ENCODE measurements at places on chromosomes 4 and X. TPM values are rescaled to one million over a fixed set of nuclear protein-coding genes. Genes with fewer than 3 reads are reported as not detected.

DNA sequence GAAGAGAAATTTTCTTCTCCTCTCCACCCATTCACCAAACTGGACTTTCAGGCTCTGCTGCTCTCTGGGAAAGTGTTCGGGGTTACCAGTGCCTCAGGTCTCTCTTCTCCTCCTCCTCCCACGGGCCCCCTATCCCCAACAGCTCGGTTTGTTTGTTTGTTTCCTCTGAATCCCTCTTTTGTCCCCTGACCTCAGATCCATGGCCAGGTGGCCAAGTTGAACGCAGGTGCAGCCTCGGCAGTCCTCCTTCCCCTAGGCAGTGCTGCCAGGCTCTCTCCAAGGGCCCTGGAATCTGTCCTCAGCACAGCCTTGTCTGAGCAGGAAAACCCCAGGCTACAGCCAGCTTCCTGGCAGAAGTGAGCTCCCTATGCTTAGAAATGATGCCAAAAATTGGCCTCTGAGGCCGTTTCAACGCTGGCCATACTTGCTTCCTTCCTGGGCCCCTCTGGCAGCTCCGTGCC is 60.0 kb downstream of the FHDC1 start:
- no peak for DNase-seq

GRCh38 chrX:147322496-147322895 is 508.0 kb upstream of the CXorf51A start:
- no peak for DNase-seq

DNA sequence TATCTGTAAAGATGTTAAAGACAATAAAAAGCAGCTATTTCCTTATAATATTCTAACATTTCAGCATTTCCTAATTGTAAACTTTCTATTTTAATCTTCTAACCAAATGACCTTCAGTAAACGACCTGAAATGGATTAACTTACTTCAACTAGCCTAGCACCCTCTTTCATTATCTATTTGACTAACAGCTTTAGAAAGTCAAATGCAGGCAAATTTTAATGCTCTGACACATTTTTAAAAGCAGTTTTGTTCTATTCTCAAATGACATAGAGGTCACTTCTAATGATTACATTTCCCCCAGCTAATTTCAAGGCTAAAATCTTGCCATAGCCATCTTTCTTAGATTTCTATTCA is 41.9 kb downstream of the SLC7A11 start:
- DNase-seq = no peak

- no peak for DNase-seq
Measured at GRCh38 chr4:133157460-133158160, 8.5 kb downstream of the PCDH10 start.

GRCh38 chrX:67544281-67545035 is 637 bp downstream of the AR start:
- no peak for DNase-seq

GRCh38 chr4:110055158-110055768 is 142.6 kb downstream of the EGF start:
- DNase-seq = peak; percentile 28

DNA sequence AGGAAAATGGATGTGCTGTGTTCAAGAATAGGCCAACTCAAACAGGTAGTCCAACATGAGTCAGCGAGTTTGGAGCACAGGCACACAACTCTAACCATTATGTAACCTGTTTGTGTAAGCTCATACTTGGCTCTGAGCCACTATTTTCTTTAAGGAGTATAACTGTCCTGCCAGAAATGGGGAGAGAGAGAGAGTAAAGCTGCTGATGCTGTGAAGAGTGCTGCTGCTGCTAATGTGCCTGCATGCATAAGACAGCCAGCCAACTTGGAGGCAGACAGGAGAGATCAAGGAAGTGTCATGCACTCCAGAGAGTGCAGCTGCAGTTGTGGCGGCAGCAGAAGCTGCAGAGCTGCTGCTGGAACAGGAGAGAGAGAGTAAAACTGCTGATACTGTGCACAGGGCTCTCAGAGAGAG is 11.7 kb upstream of the STATH start:
- no peak for DNase-seq

DNA sequence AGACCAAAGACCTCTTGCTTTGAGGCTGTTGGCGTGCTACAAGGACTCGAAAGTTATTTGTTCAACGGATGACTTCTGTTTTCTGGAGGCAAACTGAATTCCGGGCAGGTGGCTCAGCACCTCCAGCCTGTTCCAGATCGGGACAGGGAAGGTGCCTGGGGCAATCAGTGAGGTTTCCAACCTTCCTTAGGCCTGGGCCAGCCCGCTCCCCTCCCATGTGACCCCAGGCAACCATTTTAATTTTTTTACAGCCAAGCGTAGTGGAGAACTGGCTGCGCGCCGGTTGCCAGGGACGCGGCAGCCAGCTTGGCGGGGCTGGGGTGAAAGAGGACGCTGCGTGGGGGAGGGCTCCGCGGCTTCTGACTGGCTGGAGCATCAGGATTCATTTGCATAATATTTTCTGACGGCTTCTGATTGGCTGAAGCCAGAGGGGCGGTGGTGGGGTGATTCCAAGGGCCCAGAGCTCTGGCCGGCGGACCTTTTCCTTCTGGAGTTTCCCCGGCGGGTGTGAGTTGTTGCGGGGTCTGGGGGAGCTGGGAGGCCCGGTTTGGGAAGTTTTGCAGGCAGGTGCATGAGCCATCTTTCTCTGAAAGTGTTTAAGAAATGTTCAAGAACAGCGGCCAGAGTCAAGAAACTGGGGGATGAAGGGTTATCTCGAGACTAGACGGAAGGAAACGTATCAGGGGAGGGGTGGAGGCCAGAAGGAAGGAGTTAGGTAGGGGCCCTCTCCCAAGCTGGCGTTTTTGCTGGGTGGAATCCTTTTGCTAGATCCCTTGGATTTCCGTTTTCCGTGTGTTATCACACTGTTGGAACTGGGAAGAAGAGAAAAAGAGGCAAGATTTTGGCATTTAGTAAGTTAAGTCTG is at the start of gene MID1IP1:
TSS of gene MID1IP1 (plus strand) at position 479 of the 865 bp plus-strand sequence. CDS start 3,488 bp downstream, outside the sequence.
- peak; percentile 89 for DNase-seq

DNA sequence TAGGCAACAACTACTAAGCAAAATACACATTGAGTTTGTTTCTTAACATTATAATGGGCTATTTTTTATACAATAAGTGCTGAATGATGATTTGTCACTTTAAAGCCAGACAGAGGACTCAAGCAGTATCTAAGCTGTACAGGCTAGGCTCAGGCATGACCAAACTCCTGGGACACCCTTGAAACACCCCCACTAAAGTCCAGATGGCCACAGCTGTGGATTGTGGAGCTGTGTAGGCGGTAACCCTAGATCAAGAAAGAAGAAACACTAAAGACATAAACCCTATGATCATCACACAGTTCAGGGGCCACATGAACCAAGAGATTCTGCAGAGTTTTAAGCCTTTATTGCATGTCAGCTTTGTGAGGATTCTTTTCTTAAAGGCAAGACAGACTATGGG is 25.1 kb downstream of the TAB3 start:
- DNase-seq = peak; percentile 37

- DNase-seq = no peak
Measured at GRCh38 chrX:129013574-129013973, 509.7 kb downstream of the SMARCA1 start.

DNA sequence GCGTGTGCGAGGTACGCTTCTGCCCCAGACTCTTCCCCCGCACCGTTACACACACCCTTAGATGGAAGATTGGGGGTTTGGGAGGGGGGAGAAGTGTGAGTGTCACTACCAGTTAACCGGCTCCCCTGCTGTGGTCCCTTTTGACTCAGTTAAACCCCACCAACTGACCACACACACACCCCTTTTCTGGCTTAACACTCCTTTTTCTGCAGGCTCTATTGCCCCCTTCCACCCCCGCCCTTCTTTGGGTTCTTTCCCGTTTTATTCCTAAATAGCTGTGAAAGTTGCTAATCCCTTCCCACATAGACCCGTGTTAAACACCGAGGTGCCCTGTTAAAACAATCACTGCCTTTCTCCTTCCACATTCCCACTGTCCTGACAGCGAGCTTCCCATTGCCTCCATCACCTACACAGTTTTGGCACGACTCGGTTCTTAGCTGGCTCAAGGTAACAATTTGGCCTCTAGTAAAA is 3.7 kb upstream of the NR3C2 start:
- no peak for DNase-seq

DNA sequence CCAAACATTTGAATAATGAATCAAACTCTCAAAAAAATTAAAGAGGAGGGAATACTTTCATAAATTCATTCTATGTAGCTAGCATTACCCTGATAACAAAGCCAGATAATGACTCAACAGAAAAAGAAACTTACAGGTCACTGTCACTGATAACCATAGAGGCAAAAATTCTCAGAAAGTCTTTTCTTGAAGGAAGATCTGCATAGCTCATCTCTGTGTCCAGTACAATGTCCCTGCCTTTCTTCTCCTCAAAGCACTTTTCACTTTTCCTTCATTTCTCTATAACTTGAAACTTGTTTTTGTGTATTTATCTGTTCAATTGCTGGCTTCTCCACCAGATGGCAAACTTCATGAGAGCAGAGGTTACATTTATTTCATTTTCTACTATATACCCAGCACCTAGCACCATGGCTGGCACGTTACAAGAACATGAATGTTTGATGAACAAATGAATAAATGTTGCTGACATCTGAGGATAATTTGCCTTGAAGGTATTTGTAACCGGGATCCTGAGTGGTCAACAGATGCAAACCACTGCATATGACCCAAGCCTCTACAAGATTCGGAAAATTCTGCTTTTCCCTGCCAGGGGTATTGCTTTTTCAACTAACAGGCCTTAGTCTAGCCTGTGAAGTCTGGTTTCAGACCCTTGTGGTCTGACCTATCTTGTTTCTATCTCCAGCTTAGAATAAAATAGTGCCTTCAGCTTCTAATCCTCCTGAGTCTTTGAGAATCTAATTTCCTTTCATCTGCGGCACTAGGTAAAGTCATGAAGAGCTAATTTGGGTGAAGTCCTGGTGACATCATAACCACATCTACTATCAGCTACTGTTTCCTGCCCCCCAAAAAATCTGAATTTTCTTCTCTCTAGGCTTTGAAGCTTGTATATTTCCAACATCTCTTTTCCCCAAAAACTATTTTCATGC is 52.5 kb upstream of the ANTXR2 start:
- peak; percentile 50 for DNase-seq

- no peak for DNase-seq
Measured at GRCh38 chrX:2673611-2674010, 17.5 kb upstream of the CD99 start.

DNA sequence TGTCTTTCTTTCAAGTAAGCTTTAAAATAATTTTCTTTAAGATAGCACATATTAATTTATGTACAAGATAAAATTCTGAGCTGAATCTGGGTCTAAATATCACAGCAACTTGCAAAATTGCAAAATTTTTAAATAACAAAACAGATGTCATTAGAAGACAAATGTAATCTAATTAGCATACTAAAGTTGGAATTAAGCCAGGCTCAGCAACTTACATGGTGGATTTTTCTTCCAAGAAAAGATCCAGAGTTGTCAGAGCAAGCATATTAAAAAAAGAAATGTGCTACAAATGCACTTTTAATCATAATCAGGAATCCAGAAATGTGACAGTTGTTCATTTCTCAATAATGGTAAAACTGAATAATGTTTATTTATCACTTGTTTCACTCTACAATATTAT is 906.9 kb upstream of the INTU start:
- no peak for DNase-seq

DNA sequence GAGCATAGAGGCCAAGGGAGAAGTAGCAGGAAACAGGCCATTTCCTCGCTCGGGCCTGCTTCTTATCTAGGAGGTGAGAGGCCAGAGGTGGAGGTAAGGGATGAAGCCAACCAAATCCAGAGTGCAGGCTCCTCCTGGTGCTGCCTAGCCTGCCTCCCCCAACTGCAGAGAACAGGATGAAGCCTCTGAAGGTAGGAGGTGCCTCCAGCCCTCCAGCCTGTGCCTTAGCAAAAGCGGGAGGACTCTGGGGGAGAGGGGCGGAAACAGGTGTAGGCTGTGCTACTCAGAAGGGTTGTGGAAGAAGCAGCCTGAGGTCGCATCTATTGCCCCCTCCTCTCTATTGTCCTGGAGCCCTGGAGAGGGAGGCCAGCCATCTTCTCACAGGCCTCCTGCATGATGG is 2.9 kb upstream of the MTM1 start:
- no peak for DNase-seq

DNA sequence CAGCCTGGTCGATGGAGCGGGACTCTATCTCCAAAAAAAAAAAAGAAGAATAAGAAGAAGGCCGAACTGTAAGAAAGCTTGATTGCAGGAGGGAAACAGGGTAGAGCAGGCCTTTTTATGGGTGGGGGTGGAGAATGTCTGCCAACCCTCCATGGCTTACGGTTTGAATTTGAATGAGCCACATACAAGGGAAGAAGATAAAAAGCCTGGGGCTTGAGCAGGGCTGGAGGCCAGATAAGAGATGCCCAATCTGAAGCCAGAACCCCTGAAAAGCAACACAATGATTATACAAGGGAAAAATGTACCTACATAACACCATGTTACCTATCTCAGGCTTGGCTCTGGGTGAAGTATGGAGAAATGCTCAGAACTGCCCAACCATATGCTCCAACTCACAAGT is 57.3 kb upstream of the TRIM2 start:
- no peak for DNase-seq

DNA sequence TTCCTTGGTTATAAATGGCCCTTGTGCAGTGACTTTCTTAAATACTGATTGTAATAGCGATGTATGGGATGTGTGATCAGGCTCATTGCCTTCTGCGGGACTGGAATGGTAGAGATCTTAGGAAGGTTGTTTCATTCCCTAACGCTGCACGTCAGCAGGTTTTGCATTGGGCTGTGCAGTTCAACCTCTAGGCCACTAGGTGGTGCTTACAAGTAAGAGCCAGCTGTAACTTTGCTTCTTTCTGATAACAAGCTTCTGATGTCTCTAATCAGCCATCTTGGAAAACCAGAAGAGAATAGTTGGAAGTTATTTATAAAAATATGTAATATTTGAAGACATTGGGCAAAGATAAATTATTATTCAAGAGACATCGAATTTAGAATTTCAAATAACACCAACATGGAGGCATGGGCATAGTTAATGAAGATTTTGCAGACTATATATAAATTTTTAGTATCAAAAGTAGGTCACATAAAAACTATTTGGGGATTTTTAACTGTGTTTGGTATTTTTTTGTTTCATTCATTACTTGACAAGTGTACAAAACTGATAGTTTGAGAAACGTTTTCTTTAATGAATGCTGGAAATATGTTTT is 339.7 kb upstream of the PCDH7 start:
- DNase-seq = peak; percentile 73

GRCh38 chrX:87338510-87338909 is 179.1 kb upstream of the KLHL4 start:
- peak; percentile 2 for DNase-seq

GRCh38 chrX:154411981-154412340 is 622 bp downstream of the TAFAZZIN start:
- DNase-seq = peak; percentile 26

The MAGEA6 gene
- not detected for total RNA-seq

The DCAF8L2 gene
- not detected for total RNA-seq

The CCDC110 gene
- 0.90 TPM for total RNA-seq

The STBD1 gene
- total RNA-seq = 2.2 TPM

The KIT gene
- 6.9 TPM for total RNA-seq

The TLR3 gene
- total RNA-seq = 0.28 TPM

The PFKFB1 gene
- total RNA-seq = under 0.01 TPM

The PHEX gene
- 0.18 TPM for total RNA-seq

The RAB9B gene
- 0.90 TPM for total RNA-seq

The MTCP1 gene
- 0.54 TPM for total RNA-seq

The SRD5A3 gene
- total RNA-seq = 6.8 TPM
